ENCODE measurements at places on chromosomes 1 and 21.

DNA sequence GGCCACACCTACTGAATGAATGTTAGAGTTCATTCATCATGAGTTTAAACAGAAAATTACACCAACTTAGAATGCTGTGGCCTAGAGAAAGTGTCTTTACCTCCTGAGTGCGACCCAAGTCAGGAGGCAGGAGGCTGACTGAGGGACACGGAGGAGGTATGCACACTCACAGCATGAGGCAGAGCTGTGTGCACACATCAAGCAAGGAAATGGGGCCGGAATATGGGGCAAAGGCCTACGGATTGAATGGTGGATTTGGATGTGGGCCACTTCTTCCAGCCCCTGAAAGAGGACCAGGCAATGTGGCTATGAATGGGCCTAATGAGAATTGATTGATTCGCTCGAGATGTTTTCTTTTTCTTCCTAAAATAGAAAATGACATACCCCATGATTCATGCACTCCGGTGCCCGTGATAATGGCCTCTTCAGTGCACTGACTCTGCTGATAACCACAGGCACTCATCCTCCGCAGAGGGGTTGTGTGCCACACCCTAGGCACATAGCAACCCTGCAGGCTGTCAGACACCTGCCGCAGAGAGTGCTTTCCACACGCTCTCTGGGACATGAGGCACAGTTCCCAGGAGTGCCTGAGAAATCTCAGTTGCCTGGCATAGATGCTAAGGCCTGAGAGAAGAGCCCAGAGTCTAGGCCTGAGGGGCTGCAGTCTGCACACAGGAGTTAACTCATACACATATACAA lies 155.5 kb downstream of the GLUL start:
- DNase-seq = no peak

GRCh38 chr1:228219245-228219961 lies 11.6 kb downstream of the OBSCN start:
- no peak for DNase-seq

GRCh38 chr1:89309828-89310227 lies 37.2 kb upstream of the GBP5 start:
- DNase-seq = no peak

- DNase-seq = no peak
These were observed 569 bp downstream of the KHDC4 start for GRCh38 chr1:155933591-155934096.
